ENCODE measurements at places on chromosomes 3 and 15.

- no peak for DNase-seq
These were observed 352 bp upstream of the TMF1 start for GRCh38 chr3:69052472-69052898.

DNA sequence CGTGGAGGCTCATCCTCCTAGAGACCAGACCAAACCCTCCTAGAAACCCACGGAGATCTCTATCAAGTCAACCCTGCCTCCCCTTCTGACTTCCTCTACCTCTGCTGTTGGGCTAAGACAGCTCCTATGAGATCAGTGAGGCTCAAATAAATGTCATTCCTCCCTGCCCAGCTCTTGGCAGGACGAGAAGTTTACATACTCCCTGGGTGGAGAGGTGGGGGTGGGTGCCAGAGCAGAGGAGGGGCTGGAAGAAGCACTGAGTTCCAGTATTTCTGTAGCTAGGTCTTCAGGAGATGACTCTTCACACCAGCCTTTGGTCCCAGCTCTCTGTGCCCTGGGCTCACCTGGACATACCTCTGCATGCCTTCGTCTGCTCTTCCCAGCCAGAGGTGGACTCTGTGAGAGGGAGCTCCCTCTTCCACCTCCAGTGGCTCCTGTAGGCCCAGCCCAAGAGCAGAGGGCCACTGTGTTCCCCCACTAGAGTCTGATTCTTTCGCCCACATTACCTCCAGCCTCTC lies 42.4 kb upstream of the TLE3 start:
- no peak for DNase-seq

DNA sequence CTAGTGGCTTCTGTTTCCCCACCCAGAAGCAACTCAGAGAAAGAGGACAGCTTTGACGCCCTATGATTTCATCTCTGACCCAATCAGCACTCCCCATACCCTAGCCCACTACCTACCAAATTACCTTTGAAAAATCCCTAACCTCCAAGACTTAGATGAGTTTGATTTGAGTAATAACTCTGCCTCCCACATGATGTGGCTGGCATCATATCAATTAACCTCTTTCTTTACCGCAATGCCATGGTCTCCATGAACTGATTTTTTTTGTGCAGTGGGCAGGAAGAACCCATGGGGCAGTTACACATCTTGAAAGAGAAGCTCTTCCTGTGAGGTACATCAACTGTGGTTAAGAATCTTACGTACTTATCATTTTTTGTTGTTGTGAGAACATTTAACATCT lies 25.5 kb upstream of the APOD start:
- DNase-seq: no peak

DNA sequence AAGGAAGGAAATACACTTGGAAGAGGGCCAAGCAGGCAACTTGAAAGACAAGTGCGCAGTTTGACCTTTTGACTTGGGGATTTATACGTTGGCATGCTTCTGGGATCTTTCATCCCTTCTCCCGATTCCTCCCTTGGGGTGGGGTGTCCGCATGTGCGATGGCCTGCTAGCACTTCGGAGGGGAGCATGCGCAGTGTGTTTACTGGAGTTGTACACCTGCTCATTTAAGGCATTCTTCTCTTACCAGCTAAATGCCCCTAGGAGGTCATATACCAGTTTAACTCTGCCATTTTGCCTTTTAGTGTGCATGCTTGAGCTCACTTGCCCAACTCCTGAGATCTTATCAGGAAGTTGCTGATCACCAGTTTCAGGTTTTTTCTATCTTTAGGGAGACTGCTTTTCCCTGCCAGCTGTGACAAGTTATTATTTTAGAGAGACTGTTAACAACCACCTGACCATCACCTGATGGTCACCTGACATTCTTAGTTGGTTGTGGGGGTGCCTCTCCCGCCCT lies 63.5 kb downstream of the BFSP2 start:
- DNase-seq: no peak

- DNase-seq: no peak
These were observed 26.2 kb upstream of the IGF2BP2 start for GRCh38 chr3:185851046-185851445.

DNA sequence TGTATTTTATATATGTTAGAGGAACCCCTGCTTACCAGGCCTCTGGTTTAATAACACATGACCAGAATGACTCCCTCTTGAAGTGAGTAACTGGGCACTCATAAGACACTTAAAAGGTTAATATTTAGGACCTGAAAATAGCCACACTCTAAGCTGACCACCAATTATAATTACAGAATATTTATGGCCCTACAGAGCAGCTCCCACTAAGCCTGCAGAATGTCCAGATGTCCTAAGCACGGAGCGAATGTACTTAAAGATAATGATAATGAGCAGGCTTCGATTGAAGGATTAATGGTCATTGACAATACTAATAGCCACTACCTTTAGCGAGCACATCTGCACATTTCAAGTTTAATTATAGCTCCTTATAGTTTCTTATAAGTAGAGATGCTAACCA lies 22.8 kb upstream of the KCTD6 start:
- no peak for DNase-seq

DNA sequence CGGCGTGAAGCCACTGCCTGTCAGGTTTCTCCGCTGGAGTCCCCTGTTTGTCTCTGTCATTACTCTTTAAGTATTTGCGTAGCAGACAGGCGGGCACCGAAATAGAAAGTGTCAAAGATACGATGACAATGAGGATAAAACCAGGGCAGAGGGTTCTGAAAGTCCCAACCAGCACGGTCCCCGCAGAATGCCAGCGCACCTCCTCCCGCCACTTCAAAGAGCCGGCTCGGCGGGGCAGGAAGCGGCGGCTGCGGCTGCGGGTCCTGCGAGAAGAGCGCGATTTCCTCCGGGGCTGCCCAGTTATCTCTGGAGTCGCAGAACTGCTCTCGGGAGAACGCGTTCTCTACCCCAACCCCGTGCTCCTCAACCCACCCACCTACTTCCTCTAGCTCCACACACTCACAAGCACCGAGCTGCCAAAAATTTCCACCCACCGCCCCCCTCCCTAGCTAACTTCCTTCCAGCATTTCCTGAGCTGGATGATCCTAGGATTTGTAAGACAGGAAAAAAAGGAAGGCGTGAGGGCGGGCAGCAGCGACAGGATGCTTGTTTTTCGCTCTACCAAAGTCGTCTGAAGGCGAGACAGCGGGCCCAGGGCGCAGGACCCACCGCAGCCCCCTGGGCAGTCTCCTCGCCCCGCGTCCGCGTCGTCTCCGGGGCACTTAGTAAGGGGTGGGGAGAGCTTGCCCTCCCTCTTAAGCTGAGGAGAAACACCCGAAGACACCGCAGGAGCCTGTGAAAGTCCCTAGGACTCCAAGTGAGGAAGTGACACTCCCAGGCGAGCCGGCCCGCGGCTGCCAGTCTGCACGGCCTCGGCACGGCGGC lies at the start of gene ARHGAP31:
Gene ARHGAP31 (plus strand): TSS at position 513 of the 825 bp plus-strand sequence. CDS start 522 bp downstream, outside the sequence.
- peak; percentile 68 for DNase-seq

DNA sequence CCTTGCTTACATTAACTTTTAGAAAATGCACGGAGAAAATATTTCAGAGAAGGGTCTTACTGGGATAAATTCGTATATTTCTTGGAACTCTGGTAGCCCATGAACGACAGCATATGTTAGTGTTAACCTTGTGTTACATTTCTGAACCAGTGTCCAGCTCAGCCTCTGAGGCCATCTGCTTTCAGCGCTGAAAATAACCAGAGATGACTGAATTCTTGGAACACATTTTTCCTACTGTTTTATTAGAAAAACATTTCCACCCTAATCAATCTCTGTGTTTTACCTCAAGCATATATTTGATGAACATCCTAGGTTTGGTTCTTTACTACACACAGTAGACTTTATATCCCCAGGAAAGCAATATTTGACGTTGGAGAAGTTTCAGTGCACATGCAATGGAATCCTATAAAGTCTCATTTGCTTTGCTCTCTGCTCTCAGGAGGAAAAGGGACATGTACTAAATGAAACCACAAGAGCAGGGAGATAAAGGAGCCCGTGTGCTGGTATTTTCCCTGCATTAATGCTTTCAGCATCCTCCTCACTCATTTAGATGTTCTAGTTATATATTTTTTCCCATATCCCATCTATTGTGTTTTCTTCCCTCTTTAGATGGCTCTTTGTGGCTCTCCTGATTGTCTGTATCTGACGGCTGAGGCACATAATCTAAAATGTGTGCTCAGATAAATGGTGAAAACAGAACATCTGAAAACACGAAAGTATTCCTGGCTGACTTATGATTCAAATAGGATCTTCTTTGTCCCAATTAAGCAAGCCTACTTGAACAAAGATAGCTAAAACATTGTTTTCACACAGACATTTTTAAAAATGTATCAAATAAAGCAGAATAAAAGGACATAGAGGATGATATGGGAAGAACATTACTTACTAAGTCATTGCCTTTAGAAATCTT lies 151.7 kb upstream of the KCNMB2 start:
- DNase-seq: no peak

DNA sequence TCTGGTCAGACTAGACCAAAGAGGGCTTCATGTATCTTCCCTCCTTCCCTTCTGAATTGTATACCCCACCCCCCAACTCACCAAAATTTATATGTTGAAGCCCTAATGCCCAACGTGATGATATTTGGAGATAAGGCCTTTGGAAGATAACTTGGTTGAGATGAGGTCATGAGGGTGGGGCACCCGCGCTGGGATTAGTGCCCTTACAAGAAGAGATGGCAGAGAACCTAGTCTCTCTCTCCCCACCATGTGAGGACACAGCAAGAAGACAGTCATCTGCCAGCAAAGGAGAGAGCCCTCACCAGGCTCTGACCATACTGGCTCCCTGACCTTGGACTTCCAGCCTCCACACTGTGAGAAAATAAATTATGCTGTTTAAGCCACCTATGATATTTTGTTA lies 13.5 kb downstream of the PLCD1 start:
- no peak for DNase-seq

DNA sequence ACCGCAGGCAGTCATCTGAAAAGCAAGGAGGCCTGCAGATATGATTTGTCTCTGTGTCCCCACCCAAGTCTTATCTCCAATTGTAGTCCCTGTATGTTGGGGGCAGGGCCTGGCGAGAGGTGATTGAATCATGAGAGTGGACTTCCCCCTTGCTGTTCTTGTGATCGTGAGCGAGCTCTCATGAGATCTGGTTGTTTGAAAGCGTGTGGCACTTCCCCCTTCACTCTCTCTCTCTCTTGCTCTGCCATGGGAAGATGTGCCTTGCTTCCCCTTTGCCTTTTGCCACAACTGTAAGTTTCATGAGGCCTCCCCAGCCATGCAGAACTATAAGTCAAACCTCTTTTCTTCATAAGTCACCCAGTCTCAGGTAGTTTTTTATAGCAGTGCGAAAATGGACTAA lies 83.3 kb downstream of the TMCO5A start:
- DNase-seq: no peak

DNA sequence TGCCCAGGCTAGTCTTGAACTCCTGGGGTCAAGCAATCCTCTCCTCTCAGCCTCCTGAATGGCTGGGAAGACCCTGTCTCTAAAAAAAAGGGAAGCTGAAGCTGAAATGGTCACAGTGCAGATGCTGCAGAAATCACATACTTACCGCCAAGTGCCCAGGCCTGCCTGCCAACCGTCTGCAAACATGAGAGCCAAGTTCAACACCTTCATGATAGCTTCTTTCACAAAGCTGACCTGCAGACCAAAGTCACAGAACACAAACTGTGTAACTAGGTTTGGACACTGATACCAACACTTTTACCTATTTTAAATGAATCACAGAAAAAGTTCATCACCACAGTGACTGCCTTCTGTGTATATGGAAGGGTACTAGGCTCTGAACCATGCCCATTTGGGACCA lies 22.8 kb upstream of the CYFIP1 start:
- DNase-seq: no peak

GRCh38 chr3:36380221-36381031 lies at the start of gene STAC:
Gene STAC, plus strand, starts transcription at chr3:36380504. Its CDS starts 140 bp downstream, at chr3:36380644.
- DNase-seq: peak; percentile 8

DNA sequence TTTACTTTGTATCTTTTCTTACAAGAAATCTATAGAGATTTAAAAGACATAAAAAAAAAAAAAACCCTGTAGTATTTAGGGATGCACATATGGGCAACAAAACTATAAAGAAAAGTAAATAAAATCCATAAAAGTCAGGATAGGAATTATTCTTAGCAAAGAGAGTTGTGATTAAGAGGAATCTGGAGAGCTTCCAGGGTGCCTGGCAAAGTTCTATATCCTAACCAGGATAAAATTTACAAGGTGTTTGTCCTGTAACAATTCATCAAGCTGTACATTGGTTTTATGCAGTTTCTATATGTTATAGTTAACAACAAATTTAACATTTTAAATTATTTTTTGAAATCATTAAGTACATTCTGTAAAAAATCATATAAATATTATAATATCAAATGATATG lies 7.9 kb downstream of the SECISBP2L start:
- DNase-seq: no peak

DNA sequence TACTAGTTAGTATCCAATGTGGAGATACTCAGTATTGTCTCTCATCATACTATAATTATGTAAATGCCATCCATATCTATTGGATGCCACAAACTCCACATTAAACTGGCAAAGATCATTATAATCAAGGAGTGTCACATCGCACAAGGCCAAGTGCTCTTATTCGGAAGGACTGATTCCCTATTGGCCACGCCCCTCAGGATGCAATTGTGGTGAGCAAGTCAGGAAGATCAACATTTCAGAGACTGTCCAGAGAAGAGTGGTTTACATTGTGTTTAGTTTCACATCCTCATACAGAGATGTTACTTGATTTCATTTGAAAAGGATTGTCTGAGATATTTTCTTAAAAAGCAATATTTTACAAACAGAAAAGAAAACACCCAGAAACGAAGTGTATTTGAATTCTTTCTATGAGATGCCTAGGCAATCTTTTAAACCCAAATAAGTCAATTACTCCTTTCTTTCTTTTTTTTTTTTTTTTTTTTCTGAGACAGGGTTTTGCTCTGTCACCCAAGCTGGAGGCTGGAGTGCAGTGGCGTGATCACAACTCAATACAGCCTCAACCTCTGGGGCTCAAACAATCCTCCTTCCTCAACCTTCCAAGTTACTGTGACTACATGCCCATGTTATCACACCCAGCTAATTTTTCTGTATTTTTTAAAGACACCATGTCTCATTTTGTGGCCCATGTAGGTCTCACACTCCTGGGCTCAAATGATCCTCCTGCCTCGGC lies 369.1 kb downstream of the RBMS3 start:
- peak; percentile 89 for DNase-seq

GRCh38 chr15:66860844-66861243 lies 158.8 kb downstream of the SMAD6 start:
- DNase-seq: no peak

GRCh38 chr3:45204136-45204535 lies 22.0 kb downstream of the TMEM158 start:
- no peak for DNase-seq

DNA sequence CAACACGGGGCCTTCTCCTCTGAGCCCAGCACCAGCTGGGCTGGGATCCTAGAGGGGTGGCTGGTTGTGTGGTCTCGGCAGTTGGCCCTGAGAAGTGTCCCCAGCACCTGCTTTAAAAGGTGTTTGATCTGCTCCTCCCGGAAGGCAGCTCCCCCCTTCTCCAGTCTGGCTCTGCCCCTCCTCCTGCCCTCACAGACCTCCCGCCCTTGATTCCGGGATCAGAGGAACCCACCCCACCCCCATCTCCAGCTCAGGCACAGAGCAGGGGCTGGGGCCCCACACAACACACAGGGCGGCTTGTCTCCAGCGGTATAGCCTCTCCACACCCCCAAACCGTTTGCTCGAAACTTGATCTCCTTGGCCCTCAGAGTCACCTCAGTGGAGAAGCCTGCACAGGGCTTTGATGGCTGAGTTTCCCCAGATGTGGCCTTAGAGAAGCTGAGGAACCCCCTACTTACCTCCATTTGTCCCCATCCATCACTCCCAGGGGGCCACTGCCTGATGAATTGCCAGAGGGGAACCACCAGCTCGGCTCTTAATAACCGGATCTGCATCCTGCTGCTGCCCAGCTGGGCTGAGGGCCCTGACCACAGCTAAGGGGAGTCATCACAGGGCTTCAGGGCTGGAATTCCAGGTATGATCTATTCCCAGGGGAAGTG lies 6.4 kb upstream of the STRA6 start:
- no peak for DNase-seq

All from MV-4-11 (cell line).